CD4-positive, alpha-beta T cell (primary cell): ENCODE measurements at places on chromosomes 6 and 20.

GRCh38 chr20:2302384-2303060 is 6.7 kb downstream of the TGM3 start:
- DNase-seq, result no peak

GRCh38 chr6:45727228-45727627 is 288.4 kb downstream of the CLIC5 start:
- no peak for DNase-seq

DNA sequence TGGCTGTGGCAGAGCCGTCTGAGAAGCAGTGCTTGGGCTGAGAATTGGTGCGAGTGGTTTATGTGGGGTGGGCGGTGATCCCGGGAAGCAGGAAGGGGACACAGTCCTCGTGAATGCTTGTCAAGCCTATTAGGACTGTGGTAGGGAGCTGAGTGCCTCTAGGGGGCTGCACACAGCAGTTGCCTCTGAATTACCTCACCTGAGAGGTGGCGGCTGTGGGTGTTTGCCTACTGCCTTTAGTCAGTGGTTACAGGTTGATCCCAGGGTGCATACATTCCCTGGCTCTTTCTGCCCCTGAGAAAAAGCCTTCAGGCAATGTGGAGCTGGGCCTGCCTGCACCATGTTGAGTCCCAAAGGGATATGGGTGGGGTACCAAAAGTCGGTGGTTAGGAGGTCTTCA is 5.2 kb downstream of the AP5S1 start:
- DNase-seq, result no peak

DNA sequence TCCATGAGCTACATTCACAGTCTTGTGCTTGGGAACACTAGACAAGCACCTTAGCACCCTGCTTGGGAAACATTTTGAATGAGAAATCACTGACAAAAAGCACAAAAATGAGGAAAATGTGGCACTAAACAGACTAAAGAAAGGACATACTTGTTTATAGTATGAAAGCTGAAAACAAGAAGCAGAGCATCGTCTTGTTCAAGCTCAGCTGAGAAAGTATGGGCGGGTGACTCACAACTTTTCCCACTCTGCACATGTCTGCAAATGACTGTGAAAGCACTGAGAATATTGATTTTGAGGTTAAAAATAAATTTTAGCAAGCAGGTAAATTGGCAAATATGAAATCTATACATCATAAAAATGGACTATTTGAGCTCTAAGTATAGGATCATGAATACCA is 725.3 kb downstream of the COL12A1 start:
- DNase-seq, result no peak

- DNase-seq, result no peak
Measured at GRCh38 chr6:150606168-150606591, 6.5 kb downstream of the PLEKHG1 start.

- no peak for DNase-seq
Measured at GRCh38 chr6:153984811-153985210, 54.2 kb upstream of the OPRM1 start.

- DNase-seq, result no peak
Measured at GRCh38 chr20:41440882-41441281, 74.3 kb upstream of the EMILIN3 start.

DNA sequence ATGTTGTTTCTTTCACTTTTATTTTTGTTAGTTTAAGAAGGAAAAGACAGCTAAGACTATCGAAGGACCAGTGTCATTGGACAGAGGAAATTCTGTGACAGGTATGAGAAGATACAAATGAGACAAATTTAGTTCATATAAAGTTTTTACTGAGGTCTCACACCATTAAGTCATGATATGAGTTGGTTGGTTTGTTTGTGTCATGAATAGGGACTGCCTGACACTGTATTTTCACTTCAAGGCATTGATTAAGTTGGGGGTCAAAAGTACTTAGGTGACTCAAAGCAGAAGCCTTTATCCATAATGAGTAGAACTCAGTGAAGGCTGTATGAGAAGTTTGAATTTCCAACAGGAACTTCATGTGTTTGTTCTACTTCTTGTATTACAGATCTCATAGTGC is 21.3 kb upstream of the HIVEP2 start:
- DNase-seq, result no peak

DNA sequence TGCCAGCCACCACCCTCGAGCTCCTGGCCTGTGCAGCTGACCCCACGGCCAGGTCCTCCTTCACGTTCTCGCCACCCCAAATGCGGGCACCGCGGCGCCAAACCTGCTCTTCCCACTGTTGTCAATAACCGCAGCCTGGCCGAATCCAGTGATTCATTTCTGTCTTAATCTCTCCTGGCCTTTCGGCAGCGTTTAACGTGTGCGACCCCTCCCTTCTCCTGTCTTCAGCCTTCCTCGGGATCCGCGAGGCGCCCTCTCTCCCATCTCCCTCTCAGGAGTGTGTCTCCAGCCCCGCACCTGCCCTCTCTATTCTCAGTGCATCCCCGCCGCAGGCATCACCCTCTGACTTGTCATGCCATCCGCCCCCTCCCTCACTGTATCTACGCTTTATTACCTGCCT is 91.4 kb downstream of the THBS2 start:
- DNase-seq, result no peak

DNA sequence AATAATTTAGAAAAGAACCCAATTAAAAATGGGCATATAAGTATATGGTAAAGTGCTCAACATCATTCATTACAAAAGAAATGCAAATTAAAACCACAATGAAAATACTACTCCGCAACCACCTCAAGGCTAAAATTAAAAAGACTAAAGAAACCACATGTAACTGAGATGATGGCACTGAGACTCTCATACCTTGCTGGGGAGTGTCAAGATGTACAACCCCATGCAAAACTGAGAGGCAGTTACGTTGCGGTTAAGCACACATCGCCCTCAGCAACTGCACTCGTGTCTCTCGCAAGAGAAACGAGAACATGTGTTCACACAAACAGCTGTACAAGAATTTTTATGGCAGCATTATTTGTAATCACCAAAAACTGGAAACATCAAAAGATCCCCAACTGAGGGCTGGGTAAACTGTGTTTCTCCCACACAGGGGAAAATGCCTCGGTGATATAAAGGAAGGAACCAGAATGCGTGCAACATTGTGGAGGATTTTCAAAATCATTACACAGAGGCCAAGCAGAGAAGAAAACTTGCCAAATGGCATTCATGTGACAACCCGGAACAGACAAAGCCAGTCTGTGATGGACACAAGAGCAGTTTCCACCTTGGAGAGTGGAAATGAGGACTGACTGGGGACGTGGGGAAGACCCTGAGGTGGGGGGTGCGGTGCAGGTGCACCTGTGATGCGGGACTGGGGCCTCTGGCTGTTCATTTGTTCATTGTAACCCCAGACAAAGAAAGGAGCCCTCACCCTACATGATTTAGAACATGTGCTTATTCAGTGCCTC is 144.9 kb downstream of the WDR27 start:
- no peak for DNase-seq

DNA sequence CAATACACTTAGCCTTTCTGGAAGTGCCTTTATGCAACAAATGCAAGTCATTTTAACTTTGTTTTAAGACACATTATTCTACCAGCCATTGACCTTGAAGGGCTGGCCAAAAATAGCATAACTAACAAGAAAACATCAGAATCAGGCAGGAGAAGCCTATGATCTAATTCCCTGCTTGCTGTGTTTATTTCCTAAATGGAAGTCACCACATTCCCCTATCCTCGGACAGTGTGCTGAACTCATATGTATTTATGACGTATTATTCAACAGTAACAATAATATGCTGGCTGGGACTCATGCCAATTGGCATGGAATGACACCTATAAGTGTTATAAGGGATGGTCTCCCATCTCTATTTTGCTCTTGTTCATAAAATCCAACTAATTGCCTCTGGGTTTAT is 140.7 kb downstream of the MAP3K7 start:
- DNase-seq, result no peak

DNA sequence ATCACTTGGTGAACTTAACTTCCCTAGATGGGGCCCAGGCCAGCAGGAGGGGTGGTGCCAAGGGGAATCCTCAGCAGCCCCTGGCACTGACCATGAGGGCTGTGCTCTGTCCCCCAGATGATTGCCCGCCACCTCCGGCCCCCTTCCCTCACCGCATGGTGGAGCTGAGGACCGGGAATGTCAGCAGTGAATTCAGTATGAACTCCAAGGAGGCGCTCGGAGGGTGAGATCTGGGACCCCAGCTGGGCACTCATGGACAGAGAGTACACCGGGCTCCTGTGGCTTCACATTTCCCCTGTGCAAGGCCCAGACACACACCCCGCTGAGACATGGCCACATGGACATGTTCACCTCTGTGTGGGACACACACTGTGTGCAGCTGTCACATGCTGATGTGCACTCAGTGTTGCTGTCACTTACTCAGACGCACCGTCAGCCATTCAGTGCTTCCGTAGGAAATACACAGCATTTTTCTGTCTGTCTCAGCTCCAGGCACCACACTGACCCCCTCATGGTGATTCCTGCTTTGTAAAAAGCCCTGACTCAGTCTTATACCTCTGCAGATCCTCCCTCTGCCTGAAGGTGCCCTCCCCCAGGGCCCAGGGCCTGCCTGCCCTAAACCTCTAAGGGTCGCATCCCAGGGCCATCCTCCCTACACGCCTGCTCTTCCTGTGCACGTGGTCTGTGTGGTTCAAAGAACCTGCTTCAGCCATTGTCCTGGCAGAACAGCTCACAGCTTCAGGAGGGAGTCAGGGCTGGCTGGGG is 4.4 kb downstream of the MYLK2 start:
- no peak for DNase-seq

DNA sequence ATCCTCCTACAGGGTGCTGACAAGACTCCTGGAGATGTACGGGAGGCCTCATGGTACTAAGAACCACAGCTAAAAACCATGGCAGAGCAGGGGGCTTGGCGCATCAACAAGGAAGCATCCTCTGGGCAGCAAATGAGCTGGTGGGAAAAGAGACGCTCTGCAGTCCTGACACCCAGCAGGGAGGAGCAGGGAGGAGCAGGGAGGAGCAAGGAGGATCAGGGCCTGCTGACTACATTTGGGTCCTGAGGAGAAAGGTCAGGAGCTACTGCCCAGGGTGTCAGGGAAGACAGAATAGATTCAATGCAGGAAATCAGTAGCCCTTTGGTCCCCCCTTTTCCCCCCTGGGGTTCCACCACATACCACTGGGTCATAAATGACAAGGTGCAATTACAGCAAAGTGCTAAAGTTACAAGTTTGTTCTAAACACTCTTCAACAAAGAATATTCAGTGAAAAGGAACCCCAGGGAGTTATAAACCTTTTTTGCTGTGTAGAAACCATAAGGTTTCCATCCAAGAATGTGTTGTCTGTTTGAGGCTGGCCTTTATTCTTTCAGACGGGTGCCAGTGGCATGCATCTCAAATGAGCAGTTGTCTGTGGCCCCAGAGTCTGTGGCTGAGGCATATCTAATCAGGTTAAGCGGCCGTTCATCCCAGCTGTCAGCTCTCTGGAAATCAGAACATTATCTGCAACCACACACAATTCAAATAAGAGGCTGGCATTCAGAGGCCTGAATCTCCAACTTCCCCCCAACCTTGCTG is 325.0 kb downstream of the CDC5L start:
- DNase-seq, result no peak

- DNase-seq, result no peak
Measured at GRCh38 chr6:151681433-151682059, 125.9 kb upstream of the ESR1 start.

DNA sequence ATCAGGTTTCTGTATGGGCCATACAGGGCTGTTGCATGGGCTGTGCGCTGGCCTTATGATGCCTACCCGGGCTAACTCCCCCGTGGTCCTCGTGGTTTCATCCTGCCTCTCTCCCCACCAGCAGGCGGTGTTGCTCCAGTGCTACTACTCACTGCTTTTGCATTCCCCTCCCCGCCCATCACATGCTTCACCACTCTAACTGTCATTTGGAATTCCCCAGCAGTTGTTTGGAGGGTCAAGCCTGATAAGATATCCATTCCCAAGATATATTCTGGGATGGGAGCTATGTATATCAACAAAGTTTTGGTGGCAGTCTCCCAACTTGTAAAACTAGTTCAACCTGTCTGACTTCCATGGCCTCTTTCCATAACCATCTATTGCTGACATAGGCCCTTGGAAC is 233.2 kb upstream of the SOX4 start:
- DNase-seq, result no peak

- peak; percentile 22 for DNase-seq
Measured at GRCh38 chr6:14072084-14072483, 45.5 kb upstream of the CD83 start.

DNA sequence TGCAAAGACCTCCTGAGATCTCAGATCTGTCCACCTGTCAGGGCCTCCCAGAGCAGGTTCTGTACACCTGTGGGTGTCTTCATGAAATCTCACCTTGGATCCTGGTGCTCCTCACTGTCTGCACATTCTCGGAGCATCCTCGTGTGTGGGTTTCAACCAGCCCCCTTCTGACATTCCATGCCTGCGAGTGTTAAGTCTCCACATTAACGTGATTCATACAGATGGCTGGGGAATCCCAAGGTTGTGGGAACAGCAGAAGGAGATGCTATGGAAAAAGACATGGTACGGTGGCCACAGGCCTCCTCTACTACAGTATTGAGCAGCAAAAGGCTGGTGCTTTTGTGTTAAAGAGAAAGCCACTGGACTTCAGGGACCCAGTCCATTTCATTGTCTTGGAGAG is 556.5 kb downstream of the DHX35 start:
- DNase-seq, result no peak

- DNase-seq, result no peak
Measured at GRCh38 chr20:11546939-11547338, 370.8 kb upstream of the BTBD3 start.

GRCh38 chr6:37131104-37131959 is 38.6 kb upstream of the PIM1 start:
- no peak for DNase-seq

GRCh38 chr6:136547336-136547735 is 2.9 kb downstream of the MAP7 start:
- DNase-seq, result no peak

DNA sequence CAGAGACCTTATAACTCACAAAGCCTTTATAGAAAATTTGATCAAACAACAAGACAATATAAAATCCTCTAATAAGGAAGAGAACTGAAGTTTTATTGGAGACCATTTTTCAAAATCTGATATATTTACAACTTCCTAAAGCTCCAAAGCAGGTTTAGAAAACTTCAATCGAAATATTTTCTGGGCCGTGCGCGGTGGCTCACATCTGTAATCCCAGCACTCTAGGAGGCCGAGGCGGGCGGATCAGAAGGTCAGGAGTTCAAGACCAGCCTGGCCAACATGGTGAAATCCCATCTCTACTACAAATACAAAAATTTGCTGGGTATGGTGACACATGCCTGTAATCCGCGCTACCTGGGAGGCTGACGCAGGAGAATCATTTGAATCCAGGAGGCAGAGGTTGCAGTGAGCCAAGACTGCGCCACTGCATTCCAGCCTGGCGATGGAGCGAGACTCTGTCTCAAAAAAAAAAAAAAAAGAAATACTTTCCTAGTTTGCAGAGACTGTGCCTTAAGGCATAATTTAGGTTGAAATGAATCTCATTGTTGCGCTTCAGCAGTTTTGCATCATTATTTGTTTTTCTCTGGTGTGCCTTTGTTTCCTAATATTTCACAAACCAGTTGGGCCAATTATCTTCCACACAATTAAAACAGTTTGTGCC is 60.6 kb upstream of the ASIP start:
- no peak for DNase-seq

- no peak for DNase-seq
Measured at GRCh38 chr6:33824461-33825154, 20.8 kb upstream of the MLN start.
